ENCODE measurements at places on chromosomes 2 and 18.

GRCh38 chr2:197274349-197274748 is 36.2 kb downstream of the ANKRD44 start:
- DNase-seq: no peak

DNA sequence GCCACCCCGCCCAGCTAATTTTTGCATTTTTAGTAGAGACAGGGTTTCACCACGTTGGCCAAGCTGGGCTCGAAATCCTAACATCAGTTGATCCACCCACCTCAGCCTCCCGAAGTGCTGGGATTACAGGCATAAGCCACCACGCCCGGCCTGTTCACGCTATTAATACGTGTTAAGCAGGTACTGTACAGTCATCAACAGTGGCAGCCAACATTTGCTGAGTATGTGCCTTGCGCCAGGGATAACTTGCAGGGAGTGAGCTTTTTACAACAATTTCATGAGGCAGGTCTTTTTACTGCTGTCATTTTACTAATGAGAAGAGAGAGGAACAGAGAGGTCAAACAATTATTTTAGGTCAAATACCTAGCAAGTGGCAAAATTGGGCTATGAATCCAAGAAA is 115.2 kb downstream of the AP1S3 start:
- no peak for DNase-seq

DNA sequence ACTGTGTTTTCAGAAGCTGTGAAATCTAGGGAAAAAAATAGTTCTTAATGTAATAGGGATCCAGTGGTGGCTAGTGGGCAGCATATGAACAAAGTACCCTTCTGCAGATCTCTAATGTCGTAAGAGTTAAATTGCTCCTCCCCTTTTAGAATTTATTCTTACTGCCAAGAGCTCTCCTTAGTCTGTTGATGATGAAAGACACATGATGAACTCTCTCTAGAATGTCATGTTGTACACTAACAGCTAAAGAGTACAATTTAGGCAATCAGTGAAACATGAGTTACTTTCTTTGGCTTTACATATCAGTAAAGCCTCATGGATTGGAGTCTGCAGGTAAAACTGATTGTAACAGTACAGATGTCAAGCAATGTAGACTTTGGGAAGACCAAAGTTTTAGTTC is 84.2 kb downstream of the SLC39A10 start:
- DNase-seq: no peak

GRCh38 chr18:55452123-55452611 is 135.8 kb downstream of the TCF4 start:
- DNase-seq: no peak

DNA sequence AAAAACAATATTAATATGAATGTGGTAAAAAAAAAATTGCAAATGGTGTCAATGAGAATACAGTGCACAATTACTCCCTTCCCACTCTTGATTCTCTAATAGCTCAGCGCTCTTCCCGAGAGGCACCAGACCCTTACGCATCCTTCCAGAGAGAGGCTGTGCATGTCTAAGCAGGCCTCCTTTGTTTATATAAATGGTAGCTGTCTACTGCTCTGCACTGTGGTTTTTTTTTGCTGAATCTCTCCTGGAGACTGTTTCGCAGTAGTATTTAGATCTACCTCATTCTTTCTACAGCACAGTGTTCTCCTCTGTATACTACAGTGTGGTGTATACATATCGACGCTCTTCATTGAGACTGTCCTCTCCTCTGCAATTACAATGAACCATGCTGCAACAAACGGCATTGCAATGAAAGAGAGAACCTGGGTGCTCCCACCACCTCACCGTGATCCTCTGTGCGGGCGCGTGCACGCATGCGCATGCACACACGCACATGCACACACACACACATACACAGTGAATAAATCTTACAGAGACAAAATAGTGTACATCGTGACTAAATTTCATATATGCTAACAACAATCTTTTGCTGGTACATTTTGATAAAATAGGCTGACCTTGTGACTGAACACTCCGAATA is 19.4 kb downstream of the SEPTIN10 start:
- no peak for DNase-seq

DNA sequence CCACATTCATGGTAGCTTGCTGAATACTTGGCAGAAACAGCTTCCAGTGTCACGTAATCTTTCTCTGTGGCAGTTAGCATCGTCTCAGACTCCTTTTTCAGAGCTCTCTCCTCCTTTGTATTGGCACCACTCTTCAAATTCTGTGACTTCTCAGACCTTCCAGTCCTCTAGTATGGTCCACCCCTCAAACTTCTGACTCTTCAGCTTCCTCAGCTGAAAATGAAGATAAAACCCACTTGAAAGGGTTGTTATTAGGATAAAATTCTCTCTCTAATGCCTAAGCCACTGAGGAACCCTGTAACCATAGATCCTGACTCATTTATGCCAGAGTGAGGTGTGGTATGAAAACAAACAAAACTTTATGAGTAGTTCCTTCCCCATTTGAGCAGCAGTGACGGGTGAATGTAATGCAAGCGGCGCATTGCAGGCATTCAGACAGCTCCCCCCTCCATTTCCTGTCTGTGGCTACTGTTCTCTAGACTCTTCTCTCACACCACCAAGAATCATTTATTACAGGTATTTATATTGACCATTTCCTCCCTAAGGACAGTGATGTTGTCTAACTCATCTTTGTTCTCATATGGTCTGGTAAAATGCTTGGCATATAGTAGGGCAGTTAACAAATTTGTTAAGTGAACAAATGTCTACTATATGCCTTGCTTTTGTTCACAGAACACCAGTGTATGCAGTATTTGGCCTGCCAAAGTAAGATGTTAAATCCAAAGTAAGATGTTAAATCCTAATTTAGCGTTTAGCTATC is 35.3 kb downstream of the GALNT1 start:
- no peak for DNase-seq

GRCh38 chr2:165401285-165401852 is 68.1 kb upstream of the CSRNP3 start:
- DNase-seq: no peak

GRCh38 chr18:63112706-63113105 is 206.9 kb downstream of the BCL2 start:
- DNase-seq: no peak

- no peak for DNase-seq
These were observed 447.4 kb downstream of the CMPK2 start for GRCh38 chr2:6418291-6418690.

GRCh38 chr2:15049096-15049993 is 416.8 kb downstream of the LRATD1 start:
- DNase-seq: no peak

DNA sequence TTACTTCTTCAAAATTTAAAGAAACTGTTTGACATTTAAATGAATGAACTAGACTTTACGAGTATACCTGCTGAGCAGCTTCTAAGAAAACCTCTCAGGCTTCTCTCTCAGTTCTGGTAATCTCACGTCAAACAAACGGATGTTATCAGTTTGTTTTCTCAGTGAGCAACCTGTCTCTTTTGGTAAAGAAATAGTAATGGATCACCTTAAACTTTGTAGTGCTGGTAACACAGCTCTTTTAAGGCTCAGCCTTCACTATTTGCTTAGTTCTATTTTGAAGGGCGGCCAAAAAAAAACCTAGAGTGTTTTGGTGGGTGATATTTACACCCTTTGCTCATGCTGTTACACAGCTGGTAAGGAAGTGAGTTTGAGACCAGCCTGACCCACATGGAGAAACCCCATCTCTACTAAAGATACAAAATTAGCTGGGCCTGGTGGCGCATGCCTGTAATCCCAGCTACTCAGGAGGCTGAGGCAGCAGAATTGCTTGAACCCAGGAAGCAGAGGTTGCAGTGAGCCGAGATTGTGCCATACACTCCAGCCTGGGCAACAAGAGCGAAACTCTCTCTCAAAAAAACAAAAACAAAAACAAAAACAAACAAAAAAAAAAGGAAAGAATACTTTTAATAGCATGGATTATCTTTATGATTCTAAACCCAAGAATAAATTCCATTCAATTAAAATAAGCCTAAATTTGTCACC is 15.9 kb downstream of the FN1 start:
- no peak for DNase-seq

GRCh38 chr2:31274401-31275075 is 40.6 kb downstream of the EHD3 start:
- DNase-seq: no peak

DNA sequence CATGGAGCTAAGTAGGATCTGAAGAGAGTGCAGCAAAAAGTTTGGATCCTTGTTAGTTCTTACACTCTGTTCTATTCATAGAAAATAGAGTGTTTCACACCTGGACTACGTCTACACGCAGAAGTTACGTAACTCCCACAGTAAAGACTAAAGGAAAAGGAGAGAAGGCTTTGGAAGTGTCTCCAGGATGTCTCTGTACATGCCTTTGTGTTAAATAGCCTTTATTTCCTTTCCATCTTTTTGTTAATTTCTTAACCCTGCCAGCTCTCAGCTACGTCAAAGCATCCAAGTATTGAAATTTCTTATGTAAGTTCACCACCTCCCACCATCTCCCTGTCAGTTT is 8.4 kb downstream of the DTNB start:
- DNase-seq: no peak

DNA sequence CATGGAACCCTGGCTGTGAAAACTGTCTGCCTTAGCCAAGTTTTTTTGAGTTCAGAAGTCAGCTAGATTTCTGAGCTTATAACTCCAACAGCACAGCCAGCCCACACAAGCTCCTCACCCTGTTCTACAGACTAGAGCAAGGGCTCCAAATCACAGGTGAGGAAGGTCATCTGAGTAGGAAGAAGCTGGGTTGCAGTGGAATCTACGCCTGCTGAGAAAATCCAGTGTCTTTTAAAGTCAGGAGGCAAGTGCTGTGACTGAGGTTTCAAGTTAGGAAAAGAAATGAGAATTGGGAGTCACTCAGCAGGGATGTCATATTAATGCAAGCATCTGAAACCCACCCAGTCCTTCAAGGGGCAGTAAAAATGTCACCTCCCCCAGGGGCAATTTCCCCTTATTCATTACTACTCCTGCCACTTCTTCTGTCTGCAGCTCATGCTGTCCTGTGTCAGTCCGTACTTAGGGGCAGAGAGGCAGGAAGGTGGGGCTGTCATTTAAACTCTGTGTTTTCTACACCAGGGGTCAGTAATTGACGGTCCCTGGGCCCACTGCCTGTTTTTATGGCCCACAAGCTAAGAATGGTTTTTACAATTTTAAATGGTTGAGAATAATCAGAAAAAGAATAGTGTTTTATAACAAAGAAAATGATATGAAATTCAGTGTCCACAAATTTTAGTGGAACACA is 551.1 kb downstream of the BCL11A start:
- no peak for DNase-seq

GRCh38 chr2:215764441-215765048 is 248.8 kb downstream of the MREG start:
- no peak for DNase-seq

- no peak for DNase-seq
These were observed 795.2 kb upstream of the ID2 start for GRCh38 chr2:7886666-7887065.

DNA sequence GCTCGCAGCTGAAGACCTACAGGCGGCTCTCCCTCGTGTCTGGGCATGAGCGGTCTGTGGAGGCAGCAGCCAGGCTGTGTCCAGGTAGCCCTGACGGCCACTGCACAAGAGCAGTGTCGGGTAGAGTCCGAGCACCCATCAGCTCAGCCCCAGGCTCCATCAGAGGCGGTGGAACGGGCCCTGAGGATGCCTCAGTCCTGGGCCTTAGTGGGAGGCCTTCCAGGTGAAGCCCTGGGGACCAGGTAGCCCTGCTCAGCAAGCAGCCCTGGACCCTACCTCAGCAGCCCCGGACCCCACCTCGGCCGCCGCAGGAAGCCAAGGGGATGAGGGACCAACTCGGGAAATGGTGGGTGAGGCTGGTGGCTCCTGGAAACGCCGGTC is 21.3 kb upstream of the KLF11 start:
- no peak for DNase-seq

- no peak for DNase-seq
These were observed 111.5 kb downstream of the MTCL1 start for GRCh38 chr18:8816816-8817215.

DNA sequence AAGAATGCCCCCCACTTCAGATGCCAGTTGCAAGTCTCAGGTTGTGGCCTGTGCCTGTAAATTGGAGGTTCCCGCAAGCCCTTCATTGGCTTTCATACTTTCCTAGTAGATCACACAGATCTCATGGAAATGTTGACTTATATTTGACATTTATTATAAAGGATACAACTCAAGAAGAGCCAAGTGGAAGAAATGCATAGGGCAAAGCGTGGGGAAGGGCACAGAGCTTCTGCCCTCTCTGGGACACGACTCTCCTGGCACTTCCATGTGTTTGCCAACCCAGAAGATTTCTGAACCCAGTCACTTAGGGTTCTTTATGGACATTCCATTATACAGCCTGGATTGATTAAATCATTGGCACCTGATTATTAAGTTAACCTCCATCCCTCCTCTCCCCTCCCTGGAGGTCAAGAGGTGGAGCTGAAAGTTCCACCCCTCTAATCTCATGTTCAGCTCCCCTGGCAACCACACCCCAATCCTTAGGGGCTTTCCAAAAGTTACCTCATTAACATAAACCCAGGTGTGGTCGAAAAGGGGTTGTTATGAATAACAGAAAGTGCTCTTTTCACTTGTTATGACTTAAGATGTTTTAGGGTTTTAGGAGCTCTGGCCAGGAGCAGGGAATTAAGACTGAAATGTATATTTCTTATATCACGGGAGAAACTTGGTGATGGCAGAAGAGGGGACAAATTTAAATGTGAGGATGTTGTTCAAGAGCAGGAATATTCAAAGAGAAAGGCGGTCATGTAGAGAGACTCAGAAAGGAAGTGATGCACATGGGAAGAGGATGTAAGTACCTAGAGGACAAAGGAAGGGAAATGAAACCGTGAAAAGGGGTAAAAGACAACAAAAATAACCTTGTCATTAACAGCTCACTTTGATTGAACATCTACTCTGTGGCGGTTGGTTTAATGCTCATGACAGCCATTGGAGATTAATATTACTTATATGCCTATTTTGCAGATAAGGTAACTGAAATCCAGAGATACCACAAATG is 31.8 kb downstream of the SP100 start:
- no peak for DNase-seq

DNA sequence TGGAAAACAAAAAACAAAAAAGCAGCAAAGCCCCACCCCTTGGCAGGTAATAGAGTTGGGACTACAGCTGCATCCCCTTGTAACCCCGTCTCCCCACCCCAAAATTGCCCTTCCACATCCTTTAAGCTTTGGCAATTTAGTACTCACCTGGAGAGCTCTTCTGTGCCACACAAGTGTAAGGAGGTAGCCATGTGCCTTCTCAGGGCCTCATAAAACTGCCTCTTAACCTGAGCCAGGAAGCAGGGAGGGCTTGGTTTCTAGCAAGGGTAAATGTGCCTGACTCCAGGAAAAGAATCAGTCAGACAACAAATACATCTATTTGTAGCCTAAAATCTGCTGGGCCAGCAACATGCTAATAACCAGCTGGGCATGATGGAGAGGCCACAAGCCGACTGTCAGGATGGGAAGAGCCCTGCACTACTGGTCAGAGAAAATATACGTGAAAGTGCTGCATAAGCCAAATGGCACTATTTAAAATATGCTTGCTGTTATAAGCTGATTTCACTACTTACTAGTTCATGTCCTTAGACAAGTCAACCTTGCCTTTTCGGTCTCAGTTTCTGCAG is 46.3 kb downstream of the NOP58 start:
- no peak for DNase-seq

GRCh38 chr2:105403783-105404698 is 5.2 kb upstream of the FHL2 start:
- DNase-seq: no peak

- no peak for DNase-seq
These were observed 20.0 kb upstream of the EFR3B start for GRCh38 chr2:25021791-25022362.

- no peak for DNase-seq
These were observed 2.0 kb downstream of the NAGK start for GRCh38 chr2:71070294-71071093.
